ENCODE measurements at places on chromosomes 7 and 10.

DNA sequence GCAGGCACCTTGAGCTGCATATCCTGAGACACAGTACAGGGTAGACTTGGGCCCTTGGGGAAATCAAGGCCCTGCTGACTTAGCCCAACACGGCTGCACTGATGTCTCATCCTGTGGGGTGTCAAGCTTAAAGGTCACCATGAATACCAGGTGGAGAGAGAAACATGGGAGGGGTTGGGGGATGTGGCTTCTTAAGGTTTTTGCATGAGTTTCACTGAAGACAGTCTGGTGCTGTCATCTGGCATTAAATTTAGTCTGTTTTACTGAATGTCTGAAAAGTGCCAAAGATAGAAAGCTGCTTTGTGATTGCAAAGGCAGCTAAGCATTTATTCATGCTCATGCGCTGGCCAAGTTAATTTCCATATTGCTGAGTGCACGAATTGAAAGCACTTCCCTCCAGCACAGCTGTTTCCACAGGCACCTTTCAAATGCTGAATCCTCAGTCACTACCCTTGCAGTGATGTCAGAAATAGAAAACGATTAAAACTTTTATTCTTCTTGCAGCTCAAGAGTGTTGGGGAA, 102.1 kb downstream of the OSBPL3 start:
- peak; percentile 50 for DNase-seq

DNA sequence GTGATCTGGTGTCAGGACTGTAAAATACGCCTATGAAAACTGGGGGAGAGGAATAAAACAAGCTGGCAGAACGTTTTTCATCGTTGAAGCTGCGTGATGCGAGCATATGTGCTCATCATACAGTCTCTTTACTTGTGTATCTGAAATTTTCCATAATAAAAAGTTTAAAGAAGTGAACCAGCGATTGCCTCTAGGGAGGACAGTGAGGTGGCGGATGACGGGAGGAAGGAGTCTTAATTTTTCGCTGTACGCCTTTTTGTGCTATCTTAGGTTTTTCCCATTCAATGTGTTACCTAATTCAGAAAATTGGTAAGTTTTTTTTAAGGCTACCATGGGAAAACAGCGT, 891 bp upstream of the WAPL start:
- no peak for DNase-seq

GRCh38 chr7:136312592-136312991, 335.4 kb upstream of the MTPN start:
- no peak for DNase-seq

- DNase-seq, result no peak
These were observed 671 bp upstream of the CHST3 start for GRCh38 chr10:71963351-71964097.

- no peak for DNase-seq
These were observed 240.4 kb downstream of the ARL4A start for GRCh38 chr7:12927635-12928434.

GRCh38 chr10:19299645-19300044, 251.0 kb downstream of the MALRD1 start:
- no peak for DNase-seq

DNA sequence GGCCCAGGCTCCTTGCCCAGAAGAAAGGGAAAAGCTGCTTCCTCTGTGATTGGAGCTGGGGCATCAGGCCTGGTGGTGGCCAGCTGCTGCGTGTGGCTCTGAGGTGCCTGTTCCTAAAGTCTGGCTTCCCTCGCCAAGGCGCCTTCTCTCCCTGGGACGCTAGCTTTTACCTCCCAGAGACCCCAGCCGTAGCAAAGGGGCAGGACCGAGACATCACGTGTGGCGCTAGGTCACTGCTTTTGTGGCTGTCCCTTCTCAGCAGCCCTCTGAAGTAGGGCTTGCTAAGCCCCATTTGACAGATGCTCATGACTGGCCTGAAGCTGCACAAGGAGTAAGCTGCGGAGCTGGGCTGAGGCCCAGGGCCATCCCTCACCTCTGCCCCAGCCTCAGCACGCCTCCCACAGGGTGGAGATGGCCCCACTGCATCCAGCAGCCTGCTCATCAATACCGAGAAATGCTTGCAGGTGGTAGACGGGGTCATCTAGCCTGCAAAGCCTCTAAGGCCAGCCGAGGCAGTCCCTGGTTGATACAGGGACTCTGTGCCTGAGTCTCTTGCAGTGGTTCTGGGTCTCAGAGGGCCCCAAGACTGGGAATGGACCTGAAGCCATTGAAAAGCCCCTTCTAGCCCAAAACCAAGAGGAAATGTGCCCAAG, 171.2 kb downstream of the LCOR start:
- no peak for DNase-seq

- no peak for DNase-seq
These were observed 52.6 kb downstream of the PFKP start for GRCh38 chr10:3119796-3120459.

- DNase-seq, result no peak
These were observed 248.4 kb upstream of the KLF6 start for GRCh38 chr10:4033341-4033896.

DNA sequence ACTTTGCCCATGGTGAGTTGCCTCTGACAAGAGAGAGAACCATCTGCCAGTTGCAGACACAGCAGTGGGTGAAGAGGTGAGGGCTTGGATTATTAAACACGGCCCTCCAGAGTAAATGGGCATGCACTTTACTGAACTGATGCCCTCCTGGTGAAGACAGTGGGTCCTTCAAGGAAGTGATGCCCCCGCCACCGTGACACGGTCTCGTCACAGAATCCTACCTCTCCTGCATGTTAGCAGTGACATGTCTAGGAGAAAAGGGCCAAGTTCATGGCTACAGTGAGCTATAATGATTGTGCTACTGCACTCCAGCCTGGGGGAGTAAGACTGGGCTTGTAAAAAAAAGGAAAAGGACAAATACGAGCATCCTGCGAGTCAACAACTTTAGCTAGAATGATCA, 2.4 kb downstream of the BNIP3 start:
- DNase-seq, result no peak

DNA sequence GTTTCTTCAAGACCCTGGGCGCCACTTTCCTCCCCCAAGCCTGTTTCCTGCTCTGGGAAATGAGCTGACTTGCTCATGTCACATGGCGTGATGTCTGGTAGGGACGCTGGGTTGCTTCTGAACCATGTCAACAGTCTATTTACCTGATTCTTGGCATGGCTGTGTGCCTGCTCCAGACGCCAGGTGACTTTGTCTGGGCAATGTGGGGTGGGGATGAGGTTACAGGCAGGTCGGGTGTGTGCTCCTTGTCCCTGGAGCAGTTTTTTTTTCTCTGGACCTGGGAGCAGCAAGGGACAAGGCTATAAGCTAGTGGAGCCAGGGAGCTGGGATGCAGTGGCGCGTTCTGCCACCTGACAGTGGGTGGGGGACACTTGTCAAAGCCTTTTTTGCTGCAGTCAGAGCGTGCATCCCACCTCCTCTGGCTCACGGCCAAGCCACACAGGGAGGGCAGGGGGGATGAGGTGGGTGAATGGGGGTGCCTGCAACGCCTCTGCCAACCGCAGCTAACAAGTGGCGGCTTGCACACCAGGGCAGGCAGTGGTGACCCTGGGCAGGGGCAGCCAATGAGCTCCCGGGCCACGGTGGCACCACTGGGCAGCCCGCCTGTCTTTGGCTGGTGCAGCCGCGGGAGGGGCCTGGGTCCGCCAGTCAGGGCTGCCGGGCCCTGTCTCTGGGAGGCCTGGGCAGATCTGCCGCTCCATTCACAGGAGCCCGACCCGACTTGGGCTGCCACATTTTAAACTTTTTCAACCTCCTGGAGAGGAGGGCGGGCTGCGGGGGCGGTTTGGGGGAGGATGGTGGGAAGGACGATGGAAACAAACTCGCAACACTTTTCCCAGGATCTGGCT, 22.9 kb downstream of the DNAJB12 start:
- peak; percentile 72 for DNase-seq

DNA sequence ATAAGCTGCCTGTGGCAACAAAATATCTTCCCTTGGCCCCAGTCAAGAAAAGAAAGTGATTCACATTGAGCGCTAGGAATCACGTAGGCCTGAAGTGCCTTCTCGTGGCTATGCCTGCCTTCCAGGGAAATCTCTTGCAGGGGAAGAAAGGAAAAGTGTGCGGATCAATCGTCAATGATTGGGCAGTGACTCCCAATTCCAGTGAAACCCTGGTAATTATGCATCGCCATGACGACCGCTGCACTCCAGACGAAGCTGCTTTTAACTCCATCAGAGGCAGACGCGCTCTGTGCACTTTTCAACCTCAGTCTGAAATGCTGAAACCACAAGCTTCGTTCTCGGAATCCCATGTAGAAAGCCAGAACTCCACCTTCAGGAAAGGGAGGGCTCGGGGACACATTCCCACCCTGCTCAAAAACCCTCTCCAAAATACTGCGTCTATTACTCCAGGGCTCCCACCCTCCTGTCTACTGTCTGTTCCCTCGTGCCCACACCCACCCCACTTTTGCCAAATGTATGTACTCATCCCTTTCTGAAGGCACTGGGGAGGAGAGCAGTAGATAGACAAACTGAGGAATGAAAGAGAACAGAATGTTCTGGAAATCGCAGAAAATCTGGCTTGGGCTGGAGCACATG, 24.2 kb upstream of the PRKAG2 start:
- no peak for DNase-seq

- DNase-seq, result no peak
These were observed 134.8 kb upstream of the SHH start for GRCh38 chr7:155947051-155947450.

All from HAP-1 (cell line).